ENCODE measurements at places on chromosomes 16 and 17. TPM values are rescaled to one million over a fixed set of nuclear protein-coding genes. Genes with fewer than 3 reads are reported as not detected.

DNA sequence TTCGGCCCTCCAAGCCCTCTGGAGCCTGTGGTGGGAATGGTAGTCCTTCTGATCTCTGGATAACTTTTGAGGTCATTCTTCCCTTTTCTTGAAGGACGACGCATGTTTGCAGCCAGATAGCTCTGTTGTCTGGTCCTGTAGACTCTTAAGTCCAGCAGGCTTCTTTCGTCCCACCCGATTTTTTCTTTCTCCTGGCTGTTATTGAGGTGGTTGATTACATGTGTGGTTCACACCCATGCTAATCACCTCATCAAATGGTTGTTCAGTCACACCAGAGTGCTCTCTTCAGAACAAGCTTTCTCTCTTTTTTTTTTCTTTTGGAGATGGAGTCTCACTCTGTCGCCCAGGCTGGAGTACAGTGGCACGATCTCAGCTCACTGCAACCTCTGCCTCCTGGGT, 30.6 kb downstream of the PIGL start:
- no peak for DNase-seq
- H3K27ac ChIP-seq = no peak overlapping the region
- H3K36me3 ChIP-seq = no peaks in the 10 kb centered on the region
- no peaks in the 10 kb centered on the region for H3K4me1 ChIP-seq

- no peaks in the 10 kb centered on the region for H3K27me3 ChIP-seq
- no peak for DNase-seq
- no peak overlapping the region for H3K27ac ChIP-seq
- peaks cover 7% of the 10 kb centered on the region for H3K4me1 ChIP-seq
- no peaks in the 10 kb centered on the region for H3K36me3 ChIP-seq
- no peak overlapping the region for H3K4me3 ChIP-seq
Observed at GRCh38 chr17:66542129-66542966, 239.9 kb downstream of the PRKCA start.

- peaks cover 18% of the 10 kb centered on the region for H3K4me1 ChIP-seq
- H3K4me3 ChIP-seq = no peak overlapping the region
- DNase-seq = peak; percentile 62
- H3K27ac ChIP-seq = no peak overlapping the region
Observed at GRCh38 chr16:85982563-85982939, 83.6 kb downstream of the IRF8 start.

TVP23A gene
- 2.3 TPM for total RNA-seq

DNA sequence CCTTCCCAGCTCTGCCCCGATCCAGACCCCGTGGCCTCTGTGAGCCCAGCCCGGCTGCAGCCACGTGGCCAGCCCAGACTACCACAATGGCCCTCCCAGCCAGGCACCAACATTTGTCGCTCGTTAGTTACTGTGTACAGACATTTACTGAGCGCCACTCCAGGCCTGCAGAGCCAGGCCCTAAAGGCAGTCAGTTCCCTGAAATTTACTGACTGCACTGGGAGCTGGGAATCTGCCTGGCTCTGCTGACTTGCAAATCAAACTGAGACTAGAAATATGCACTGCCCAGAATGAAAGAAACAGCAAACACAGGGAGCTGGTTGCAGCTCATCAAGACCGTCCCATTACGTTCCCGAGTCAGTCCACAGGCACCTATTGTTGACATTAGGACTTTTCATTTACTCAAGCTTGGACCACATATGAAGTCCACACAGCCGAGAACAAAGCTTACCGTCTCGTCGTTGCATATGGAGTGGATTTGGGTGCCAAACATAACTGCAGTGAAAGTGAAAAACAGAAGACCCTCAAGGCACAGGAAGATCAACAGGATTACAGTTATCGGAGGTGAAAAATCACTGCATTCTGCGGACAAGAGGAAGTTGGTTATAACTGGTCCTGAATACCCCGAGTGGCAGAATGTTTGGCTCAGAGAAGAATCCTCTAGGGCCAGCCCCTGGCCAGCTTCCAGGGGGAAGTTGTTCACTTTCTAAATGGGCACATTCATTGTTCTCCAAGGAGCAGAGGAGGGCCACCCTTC, 34.5 kb downstream of the ZDHHC7 start:
- no peaks in the 10 kb centered on the region for H3K27me3 ChIP-seq
- no peak overlapping the region for H3K4me3 ChIP-seq
- H3K36me3 ChIP-seq = peaks cover 43% of the 10 kb centered on the region
- peaks cover 45% of the 10 kb centered on the region for H3K4me1 ChIP-seq

- no peak overlapping the region for H3K4me3 ChIP-seq
- no peaks in the 10 kb centered on the region for H3K4me1 ChIP-seq
- H3K27ac ChIP-seq = no peak overlapping the region
- peak; percentile 83 for DNase-seq
Observed at GRCh38 chr17:63258785-63259184, 187.3 kb downstream of the CYB561 start.

JPH3 gene
- not detected for total RNA-seq

DNA sequence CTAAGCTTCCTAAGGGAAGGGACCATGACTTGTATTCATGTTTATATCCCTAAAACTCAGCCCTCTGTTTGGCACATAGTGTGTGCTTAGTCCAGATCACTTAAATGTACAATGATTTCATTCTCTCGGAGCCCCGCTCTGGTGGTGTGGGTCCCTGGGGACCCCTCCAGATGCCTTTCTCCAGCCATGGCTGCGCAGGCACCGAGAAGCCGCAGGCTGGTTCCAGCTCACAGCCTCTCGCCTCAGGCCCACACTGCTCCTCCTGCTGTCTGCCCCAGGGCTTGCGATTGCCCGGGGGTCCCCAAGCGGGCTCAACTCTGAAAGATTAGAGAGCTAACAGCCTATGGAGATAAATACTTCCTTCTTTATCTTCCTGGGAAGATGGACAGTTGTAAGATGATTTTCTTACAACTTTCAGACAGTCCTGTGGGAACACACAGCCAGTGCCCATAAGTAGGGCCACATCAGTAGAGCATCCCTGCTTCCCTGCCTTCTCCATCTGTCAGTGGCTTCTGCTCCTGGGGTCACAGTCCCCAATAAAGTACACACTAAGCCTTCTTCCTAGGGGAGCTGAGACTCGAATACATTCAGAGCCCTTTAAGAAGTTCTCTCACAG, 66.2 kb downstream of the CENPV start:
- H3K27me3 ChIP-seq = no peaks in the 10 kb centered on the region
- H3K36me3 ChIP-seq = no peaks in the 10 kb centered on the region
- DNase-seq = peak; percentile 62
